Stimulated activated CD8-positive, alpha-beta memory T cell treated with anti-CD3 and anti-CD28 coated beads, Interleukin-4, amount 100 ng/mL, for 48 hours (primary cell): ENCODE measurements at places on chromosomes 2 and 18.
A peak's percentile ranks its signal among the peaks of the same experiment; 100 is the strongest.

- no peak for DNase-seq
Measured at GRCh38 chr2:100780203-100781008, 39.5 kb upstream of the NPAS2 start.

DNA sequence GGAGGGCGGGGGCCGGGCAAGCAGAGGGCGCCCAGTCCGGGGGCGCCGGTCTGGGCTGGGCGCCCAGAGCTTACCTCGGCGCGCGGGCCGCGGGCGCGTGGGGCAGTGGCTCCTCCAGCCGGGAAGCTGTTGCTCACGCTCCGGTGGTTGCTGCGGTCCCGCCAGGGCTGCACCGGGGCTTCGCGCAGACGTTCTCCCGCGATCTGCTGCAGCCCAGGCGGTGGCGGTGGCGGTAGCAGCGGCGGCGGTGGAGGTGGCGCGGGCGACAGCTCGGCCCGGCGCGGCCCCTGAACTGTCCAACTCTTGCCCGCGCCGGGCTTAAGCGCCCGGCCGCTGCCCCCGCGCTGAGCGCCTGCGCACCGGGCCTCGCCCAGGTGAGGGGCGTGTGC lies 391 bp downstream of the ZNF385B start:
- no peak for DNase-seq

GRCh38 chr2:170467568-170468422 lies 247.3 kb upstream of the SP5 start:
- DNase-seq: no peak

GRCh38 chr2:197433780-197434438 lies 919 bp downstream of the SF3B1 start:
- DNase-seq: no peak

GRCh38 chr18:36628435-36629137 lies 200.2 kb downstream of the TPGS2 start:
- DNase-seq: no peak

DNA sequence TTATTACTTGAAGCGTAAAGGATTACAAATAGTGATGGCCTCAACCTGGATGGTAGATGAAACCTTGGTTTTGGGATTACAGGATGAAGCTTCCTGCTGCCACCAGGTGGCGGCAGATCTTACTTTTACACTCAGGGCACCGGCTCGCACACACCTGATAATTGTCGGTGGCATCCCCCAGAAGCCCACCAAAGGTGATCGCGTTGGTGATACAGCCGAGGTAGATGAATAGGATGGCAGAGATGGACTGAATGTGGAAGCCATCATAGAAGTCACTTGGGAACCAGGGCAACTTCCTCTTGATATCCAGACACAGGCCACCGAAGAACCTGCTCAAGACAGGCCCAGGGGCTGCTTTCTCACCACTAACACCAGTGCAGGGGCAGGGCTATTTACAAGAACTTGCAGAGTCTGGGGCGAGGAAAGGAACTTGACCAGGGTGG lies 51.8 kb downstream of the MTHFD2 start:
- peak; percentile 68 for DNase-seq

GRCh38 chr2:207750345-207750744 lies 19.4 kb downstream of the FZD5 start:
- no peak for DNase-seq

GRCh38 chr2:199446996-199447576 lies 10.7 kb downstream of the SATB2 start:
- no peak for DNase-seq

- DNase-seq: peak; percentile 55
Measured at GRCh38 chr2:63056107-63057050, 5.7 kb downstream of the OTX1 start.

DNA sequence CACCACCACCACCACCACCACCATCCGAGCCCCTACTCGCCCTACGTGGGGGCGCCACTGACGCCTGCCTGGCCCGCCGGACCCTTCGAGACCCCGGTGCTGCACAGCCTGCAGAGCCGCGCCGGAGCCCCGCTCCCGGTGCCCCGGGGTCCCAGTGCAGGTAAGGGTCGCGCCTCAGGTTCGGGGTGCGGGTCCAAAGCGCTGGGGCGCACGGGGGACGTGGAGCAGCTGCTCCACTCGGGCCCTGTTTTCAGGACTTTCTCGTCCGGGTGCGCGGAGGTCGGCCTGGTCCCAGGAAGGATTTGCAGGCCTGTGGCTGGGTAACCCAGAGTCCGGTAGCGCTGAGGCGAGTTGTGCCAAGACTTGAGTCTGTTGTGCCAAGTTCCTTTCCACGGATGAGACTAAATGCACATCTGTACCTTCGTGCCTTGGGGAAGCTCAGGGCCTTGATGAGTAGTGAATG lies 2.8 kb downstream of the GATA6 start:
- DNase-seq: no peak

- DNase-seq: no peak
Measured at GRCh38 chr18:54335638-54336173, 22.0 kb downstream of the STARD6 start.

DNA sequence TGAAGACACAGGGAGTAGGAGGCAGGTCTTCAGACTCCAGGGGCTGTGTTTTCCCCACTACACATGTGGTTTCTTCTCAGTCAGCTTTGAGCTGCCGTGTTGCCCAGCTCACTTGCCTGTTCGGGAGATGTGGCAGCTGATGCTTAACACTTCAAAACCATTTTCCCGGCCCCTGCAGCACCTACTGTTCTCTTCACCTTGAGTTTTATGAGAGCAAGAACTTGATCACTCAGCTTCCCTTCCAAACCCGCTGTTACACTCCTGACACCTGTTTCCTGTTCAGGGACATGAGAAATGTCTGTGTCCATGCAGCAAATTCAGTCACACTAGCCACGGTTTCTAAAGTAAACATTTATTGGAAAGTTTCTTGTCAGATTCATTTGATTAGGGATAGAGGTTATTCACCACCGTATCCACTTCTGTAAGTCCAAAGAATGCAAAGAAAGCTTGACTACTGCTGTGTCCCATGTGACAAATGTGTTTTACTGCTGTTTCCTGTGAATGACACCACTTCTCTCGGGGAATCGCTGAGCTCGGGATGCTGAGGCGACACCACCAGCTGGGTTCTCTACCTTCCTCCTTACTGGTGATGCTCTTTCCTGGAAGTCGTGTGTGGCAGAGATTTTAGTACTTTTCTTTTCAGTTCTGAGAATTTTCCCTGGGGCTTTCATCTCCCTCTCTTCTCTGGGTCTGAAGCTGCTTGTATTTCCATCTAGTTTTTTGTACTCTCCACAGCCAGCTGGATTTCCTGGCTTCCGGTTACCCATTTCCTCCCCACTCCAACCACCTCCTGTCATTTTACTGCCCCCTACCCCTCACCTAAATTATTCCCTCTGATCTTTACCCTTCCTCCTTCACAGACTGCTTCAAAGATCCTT lies 91.7 kb downstream of the KLF7 start:
- DNase-seq: peak; percentile 57

DNA sequence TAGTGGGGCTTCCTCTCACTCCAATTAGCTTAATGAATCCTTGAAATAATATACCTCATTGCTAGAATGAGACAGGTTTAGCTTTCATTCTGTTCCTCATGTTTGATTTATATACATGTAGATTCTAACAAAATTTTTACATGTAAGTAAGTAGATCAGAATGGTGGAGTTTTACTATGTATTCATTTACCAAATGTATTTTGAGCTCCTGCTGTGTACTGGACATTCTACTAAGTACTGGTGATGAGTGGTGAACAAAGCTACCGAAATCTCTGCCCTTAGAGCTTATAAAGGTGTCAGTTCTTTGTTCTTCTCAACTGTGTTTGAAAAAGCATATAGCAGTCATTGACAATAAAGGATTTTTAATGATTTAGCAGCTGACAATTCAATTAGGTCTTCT lies 19.7 kb downstream of the MTA3 start:
- DNase-seq: no peak

- no peak for DNase-seq
Measured at GRCh38 chr2:97654791-97655190, 8.9 kb downstream of the COX5B start.

- no peak for DNase-seq
Measured at GRCh38 chr2:169984145-169984544, 156.9 kb downstream of the UBR3 start.

GRCh38 chr18:51007790-51008139 lies 22.2 kb upstream of the SMAD4 start:
- DNase-seq: no peak

GRCh38 chr18:6652098-6652497 lies 77.4 kb upstream of the ARHGAP28 start:
- no peak for DNase-seq

DNA sequence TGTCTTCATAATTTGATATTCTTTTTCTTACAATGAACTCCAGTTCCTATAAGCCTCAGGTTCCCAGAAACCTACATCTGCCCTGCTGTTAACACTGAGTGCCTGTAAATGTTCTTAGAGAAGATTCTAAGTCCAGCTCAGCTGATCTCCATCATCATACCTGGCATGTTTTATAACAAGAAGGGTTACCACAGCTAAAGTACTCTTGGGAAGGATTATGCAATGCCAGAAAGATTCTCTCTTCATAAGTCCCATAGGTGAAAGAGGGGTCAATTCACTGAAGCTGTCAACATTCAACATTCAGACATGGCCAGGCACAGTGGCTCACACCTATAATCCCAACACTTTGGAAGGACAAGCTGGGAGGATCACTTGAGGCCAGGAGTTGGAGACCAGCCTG lies 31.3 kb upstream of the PTPN4 start:
- no peak for DNase-seq

GRCh38 chr2:84781942-84782716 lies 98.8 kb downstream of the TRABD2A start:
- peak; percentile 59 for DNase-seq

DNA sequence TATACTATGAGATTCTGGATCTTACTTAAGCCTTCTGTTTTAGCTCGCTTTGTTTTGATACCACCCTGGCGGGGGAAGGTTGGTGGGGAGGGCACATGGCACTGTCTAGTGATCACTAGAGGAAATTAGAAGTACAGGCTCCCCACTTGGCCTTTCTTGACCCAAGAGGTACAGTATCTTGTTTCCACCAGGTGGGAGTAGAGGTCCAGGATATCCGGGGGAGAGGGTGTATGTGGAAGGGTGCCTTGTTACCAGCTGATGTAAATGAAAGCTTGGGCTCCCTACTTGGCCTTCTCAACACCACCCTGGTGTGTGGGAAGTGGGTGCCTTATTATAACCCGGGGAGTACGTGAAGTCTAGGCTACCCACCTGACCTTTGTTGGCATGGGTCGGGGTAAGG lies 7.5 kb downstream of the GALNT1 start:
- no peak for DNase-seq

- DNase-seq: no peak
Measured at GRCh38 chr2:84451579-84451978, 7.5 kb downstream of the SUCLG1 start.

DNA sequence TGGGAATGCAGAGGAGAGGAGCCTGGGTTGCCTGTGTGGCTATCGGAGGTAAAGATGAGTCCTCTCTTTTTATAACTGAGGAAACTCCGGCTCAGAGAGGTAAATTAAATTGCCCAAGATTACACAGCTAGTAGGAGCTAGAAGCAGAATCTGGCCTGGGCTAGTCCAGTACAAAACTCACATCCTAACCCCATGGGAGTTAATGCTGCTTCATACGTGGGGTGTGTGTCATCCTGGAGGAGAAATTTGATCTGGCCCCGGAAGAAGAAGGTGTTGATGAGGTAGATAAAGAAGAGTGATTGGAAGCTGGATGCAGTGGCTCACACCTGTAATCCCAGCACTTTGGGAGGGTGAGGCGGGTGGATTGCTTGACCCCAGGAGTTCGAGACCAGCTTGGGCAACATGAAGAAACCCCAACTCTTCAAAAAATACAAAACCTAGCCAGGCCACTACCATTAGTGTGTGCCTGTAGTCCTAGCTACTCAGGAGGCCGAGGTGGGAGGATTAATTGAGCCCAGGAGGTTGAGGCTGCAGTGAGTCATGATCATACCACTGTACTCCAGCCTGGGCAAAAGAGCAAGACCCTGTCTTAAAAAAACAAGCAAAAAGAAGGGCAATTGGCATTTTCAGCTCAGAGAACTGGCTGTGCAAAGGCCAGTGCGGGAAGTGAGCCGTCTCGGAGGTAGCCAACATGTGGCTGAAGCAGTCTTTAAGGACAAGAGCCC lies 33.7 kb downstream of the CTIF start:
- no peak for DNase-seq

GRCh38 chr2:217941339-217941738 lies 61.5 kb downstream of the TNS1 start:
- no peak for DNase-seq

DNA sequence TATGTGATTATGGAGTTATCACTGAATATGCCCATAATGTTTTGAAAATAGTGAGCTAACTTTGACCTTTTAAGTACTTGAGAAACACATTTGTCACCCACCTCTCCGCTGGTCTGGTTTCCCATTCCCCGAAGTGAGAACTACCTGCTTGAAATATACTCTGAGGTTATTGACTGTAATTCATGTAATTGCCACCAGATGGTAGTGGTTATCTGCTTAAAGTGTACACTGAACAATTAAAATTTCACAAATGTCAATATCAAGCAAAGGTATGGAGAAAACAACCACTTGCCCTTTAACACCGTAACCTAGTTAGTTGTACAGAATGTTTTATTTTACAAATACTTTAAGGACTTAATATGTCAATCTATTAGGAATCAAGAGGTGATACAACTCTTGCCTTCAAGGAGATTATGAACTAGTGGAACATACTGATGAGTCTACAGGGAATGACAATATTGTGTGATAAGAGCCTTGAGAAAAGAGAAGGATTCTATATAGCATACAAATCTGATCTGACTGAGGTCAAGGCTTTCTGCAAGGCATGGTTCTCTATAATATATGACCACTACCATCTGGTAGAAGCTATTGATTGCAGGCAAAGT lies 316.8 kb upstream of the KCNH7 start:
- no peak for DNase-seq

- no peak for DNase-seq
Measured at GRCh38 chr18:22166069-22166950, 3.1 kb upstream of the GATA6 start.

DNA sequence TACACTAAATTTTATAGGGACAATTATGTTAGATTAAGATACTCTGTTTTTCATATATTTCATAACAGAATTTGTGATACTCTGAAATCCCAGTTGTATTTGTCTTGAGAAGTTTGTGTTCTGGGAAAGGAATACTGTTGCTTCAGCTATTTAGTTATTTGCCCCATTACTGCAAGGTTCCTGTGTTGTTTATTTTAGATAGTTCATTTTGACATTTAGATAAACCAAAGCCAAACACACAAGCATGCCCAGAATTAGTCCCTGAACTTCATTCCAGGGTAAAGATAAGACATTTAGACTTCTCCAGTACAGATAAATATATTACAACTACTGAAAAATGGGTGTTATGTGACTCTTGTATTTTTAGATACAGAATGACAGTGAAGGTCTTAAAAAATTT lies 74.7 kb downstream of the BMPR2 start:
- DNase-seq: no peak

DNA sequence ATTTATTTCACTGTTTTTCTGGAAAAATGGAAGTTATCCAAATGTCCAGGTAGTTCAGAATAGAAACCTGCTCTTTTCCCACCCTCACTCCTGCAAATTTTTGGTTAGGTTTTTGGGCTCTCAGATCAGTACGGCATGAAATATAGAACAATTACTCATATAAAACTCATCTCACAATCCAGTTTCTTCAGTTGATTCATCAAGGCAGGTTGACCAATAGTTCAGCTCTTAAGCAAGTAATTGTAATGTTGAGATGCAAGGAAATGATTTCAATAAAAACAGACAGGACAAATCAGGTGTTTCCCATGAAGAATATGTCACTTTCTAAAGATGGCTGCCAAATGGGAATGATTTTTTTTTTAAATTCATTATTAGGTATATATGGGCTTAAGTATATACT lies 2.0 kb downstream of the RAB27B start:
- DNase-seq: no peak

- DNase-seq: no peak
Measured at GRCh38 chr2:38876407-38876806, 631 bp downstream of the MORN2 start.
